ENCODE measurements at places on chromosomes 3 and 15. TPM values are rescaled to one million over a fixed set of nuclear protein-coding genes. Genes with fewer than 3 reads are reported as not detected.

- no peaks in the 10 kb centered on the region for H3K4me1 ChIP-seq
- no peak for DNase-seq
- H3K4me3 ChIP-seq: no peak overlapping the region
- H3K27me3 ChIP-seq: no peaks in the 10 kb centered on the region
These were observed 333.8 kb upstream of the UMPS start for GRCh38 chr3:124396339-124396950.

DNA sequence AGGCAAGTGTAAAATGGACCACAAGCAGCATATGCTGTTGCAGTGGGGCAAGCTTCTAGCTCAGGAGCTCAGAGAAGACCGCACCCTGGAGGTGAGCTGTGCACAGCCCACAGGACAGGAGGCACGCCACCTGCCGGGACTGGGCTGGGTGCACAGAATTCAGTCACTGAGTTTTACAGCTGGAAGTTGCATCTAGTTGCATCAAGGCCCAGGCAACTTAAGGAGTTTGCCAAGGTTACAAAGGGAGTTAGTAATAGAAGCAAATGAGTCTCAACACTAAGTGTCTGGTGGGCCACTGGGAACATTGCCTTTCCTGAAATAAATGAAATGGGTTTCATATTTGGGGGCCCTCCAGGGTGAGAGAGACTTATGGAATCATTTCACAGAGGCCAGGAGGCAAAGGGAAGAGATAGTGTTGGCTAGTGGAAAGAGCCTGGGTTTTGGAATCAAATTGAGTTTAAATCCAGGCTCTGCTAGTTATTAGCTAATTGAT, 36.0 kb upstream of the TIMP4 start:
- no peaks in the 10 kb centered on the region for H3K36me3 ChIP-seq
- no peak overlapping the region for H3K27ac ChIP-seq
- peak; percentile 67 for DNase-seq

Gene GPR149
- not detected for total RNA-seq

DNA sequence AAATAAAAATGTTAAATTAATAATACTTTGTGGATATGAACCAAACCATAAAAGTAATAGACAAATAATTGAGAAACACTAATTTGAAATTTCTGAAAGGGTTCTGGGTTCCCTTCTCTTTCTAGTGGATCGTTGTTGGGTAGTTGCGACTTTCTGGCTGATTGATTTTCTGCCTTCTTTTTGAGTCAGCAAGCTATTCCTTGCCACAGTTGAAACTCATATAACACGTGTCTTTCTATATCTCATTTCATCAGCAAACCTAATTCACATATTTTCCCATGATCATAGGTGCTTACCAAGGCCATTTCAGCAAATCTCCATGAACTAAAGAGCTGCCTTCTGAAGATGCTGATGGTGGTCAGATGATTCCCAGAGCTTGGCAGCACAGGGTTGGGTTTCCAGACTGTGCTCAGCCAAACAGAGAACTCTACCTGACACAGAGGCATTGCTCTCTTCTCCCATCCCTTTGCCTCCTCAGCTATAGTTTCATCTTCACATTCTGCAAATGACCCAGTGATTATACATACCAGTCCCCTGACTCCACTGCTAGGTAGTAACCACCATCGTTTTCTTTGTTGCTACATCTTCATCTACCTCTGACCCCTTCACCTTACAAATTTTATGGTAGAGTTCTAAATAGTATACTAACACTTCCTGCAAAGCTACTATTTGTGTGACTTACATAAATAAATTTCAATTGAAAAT, 383.9 kb upstream of the DPH6 start:
- H3K4me3 ChIP-seq: no peak overlapping the region
- no peaks in the 10 kb centered on the region for H3K36me3 ChIP-seq
- no peak overlapping the region for H3K27ac ChIP-seq
- no peak for DNase-seq

Gene ALPK3
- total RNA-seq: 0.13 TPM

- H3K4me3 ChIP-seq: no peak overlapping the region
- H3K27me3 ChIP-seq: no peaks in the 10 kb centered on the region
- H3K4me1 ChIP-seq: no peaks in the 10 kb centered on the region
- no peaks in the 10 kb centered on the region for H3K36me3 ChIP-seq
- no peak for DNase-seq
- H3K27ac ChIP-seq: no peak overlapping the region
These were observed 53.0 kb downstream of the FRMD4B start for GRCh38 chr3:69332934-69333333.

GRCh38 chr3:5290915-5291314, 103.4 kb downstream of the EDEM1 start:
- H3K4me3 ChIP-seq: no peak overlapping the region
- no peaks in the 10 kb centered on the region for H3K27me3 ChIP-seq
- no peaks in the 10 kb centered on the region for H3K36me3 ChIP-seq

Gene PCBP4
- 4.7 TPM for total RNA-seq

GRCh38 chr15:85296615-85297402, 83.6 kb upstream of the AKAP13 start:
- H3K36me3 ChIP-seq: no peaks in the 10 kb centered on the region
- H3K4me1 ChIP-seq: no peaks in the 10 kb centered on the region
- H3K27ac ChIP-seq: no peak overlapping the region
- peak; percentile 17 for DNase-seq
- H3K27me3 ChIP-seq: peaks cover 10% of the 10 kb centered on the region

GRCh38 chr3:192825657-192826200, 91.9 kb downstream of the MB21D2 start:
- H3K36me3 ChIP-seq: no peaks in the 10 kb centered on the region
- H3K4me3 ChIP-seq: no peak overlapping the region
- no peaks in the 10 kb centered on the region for H3K4me1 ChIP-seq
- no peak for DNase-seq
- H3K27me3 ChIP-seq: no peaks in the 10 kb centered on the region

DNA sequence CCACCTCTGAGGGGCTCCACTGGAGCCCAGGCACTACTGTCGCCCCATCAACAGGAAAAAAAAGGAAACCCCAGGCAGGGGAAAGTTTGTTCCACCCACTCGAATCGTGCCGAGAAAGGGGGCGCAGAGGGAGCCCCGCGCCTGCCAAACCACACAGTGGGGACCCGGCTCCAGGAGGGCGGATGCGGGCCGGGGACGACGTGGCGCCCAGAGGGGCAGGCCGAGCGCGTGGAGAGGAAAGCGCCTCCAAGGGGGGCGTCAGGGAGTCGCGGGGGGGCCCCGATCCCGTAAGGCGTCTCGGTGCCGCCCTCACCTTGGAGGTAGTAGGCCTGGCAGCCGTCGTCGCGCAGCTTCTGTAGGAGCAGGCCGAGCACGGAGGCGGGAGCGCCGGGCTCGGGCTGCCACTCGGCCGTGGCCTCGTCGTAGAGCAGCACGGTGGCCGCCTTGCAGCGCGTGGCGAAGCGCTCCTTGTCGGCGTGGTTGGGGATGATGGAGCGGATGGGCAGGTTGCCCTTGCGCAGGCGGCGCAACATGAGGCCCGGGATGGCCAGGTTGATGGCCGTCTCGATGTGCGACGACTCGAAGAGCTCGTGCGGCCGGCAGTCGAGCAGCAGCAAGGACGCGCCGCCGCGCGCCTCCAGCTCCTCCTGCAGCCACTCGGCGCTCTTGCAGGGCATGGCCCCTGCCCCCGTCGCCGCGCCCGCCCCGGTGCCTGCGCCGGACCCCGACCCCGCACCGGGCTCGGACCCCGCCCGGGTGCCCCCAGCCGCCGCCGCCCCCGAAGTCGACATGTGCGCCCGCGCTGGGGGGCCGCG, 627 bp downstream of the DUSP7 start:
- DNase-seq: peak; percentile 59
- peak overlapping the region; percentile 60 for H3K4me3 ChIP-seq
- H3K4me1 ChIP-seq: peaks cover 19% of the 10 kb centered on the region
- peak overlapping the region; percentile 73 for H3K27ac ChIP-seq
- H3K36me3 ChIP-seq: peaks cover 37% of the 10 kb centered on the region

- DNase-seq: no peak
- peaks cover 2% of the 10 kb centered on the region for H3K27me3 ChIP-seq
- no peak overlapping the region for H3K4me3 ChIP-seq
- H3K36me3 ChIP-seq: no peaks in the 10 kb centered on the region
- no peak overlapping the region for H3K27ac ChIP-seq
- H3K4me1 ChIP-seq: no peaks in the 10 kb centered on the region
These were observed 27.3 kb downstream of the ADCY5 start for GRCh38 chr3:123421353-123422174.

DNA sequence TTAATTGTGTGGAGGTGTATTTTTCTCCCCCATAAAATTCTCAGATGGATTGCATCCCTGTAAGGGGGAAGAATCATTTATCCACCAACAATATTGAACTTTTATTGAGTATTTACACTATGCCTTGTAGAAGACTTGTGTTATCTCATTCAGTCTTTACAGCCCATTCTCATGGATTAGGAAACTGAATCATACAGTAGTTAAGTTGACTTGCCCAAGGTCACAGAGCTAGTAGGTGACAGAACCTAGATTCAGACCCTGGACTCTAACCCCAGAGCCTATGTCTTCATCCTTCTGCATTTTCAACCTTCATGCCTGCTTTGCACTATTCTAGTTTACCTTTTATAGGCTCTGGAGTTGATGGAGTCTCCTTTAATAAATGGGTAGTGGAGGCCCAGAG, 226.8 kb downstream of the LPP start:
- no peaks in the 10 kb centered on the region for H3K27me3 ChIP-seq
- DNase-seq: no peak
- H3K4me3 ChIP-seq: no peak overlapping the region
- no peak overlapping the region for H3K27ac ChIP-seq

Gene CHRNA7
- not detected for total RNA-seq

DNA sequence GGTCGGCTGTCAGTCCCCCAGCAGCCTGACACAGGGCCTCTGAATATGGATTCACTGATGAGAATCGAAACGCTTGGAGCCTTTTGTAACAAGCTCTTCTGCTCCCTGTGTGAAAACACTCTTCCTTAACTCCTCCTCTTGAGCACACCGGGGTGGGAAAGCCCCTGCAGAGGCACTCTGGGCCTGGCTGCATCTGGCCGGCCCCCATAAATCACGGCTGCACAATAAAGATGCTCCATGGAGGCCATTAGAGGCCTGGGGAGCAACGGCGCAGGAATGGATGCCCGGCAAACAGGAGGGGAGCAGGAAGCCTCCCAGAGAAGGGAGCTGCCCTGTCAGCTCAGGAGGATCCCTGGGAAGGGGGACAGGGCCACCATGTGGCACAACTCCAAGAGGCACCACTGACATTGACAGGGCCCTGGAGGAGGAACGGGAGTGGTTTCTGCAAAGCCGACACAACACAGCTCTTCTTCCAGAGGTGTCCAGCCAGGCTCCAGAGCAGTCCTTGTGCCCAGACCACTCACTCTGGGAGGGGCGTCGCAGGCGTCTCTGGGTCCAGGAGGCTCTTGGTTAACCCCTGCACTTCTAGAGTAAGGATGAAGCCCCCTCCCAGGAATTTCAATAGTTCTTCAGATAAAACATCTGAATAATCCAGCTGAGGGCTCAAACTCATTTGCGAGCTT, 509.3 kb upstream of the PPP2R3A start:
- no peaks in the 10 kb centered on the region for H3K27me3 ChIP-seq
- H3K4me3 ChIP-seq: no peak overlapping the region
- H3K27ac ChIP-seq: no peak overlapping the region
- H3K36me3 ChIP-seq: no peaks in the 10 kb centered on the region

Gene PGBD4
- total RNA-seq: 2.2 TPM
